Hepatocyte (in vitro differentiated cells): ENCODE measurements at places on chromosomes 7 and 10. TPM values are rescaled to one million over a fixed set of nuclear protein-coding genes. Genes with fewer than 3 reads are reported as not detected.
A peak's percentile ranks its signal among the peaks of the same experiment; 100 is the strongest.

The CPN1 gene
- total RNA-seq, result 2.8 and 3.8 TPM in 2 replicates

- no peak for DNase-seq
Observed at GRCh38 chr7:23234569-23235296, 11.8 kb upstream of the GPNMB start.

GRCh38 chr7:157679607-157680006 is 342.8 kb downstream of the DNAJB6 start:
- DNase-seq, result no peak

The GLI3 gene
- 3.6 and 5.5 TPM in 2 replicates for total RNA-seq

The CAMK2G gene
- total RNA-seq, result 22.5 and 25.0 TPM in 2 replicates

The NDUFA5 gene
- 94.9 and 104 TPM in 2 replicates for total RNA-seq

The VAX1 gene
- total RNA-seq, result not detected in 2 replicates

DNA sequence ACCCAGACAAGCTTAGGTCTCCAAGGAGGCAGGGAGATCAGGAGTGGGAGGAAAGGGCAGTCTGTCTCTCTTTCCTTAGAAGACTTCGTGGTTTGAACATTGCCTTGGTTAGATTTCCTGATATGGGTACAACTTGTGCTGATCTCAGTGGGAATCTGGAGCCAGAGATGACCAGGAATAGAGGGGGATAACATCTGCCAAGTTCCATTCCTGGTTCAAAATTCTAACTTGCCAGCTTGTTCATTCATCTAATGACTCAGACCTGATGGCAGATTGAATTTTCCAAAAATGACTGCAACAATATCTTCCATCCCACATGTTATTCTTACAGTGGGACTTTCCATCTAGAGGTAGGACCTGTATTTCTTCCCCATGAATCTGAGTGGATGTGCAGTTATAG is 394.3 kb upstream of the PODXL start:
- no peak for DNase-seq

DNA sequence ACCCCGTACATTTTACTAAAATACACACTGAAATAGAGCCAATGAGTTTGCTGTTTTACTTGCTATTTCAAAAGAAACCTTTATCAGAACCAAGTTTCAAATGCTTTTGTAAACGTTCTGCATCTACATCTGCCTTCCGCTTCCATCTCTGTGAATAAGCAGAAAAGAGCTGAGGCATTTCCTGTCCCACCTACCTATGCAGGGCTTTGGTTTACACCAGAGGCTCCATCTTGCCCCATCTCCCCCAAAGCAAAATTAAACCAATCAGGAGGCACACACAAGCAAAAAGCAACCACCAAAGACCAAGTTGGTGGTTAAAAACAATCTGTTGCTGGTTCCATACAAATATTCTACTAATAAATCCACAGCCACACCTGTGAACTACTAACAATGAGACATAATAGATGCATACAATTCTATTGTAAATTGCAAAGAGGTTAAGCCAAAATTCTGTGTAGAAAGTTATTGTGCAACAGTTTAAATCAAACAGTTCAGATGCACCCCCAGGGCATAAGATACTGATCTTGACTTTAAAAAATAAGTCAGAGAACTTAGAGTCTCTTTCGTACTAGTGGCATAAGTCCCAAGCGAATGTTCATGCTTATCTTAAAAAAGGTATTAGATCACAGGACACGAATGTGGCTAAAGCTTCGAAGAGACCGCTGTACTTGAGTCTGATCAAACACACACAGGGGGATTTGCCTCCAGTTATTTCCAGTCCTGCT is 83.9 kb downstream of the FGFR2 start:
- no peak for DNase-seq

DNA sequence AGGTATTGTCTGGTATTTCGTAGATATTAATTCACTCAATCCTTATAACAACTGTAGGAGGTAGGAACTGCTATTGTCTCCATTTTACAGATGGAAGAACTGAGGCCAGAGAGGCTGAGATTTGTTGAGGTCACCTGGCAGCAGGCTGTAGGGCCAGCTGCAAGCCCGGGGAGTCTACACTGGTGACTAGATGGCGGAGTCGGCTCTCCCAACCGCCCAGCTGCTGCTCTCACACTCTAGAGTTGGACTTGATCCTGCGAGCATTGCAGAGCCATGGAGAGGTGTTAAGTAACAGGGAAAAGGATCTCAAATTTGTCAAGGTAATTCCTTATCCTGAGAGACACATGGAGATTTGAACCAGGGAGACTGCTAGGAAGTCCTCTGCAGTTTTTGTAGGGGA is 124.1 kb downstream of the CAMK1D start:
- DNase-seq, result no peak

DNA sequence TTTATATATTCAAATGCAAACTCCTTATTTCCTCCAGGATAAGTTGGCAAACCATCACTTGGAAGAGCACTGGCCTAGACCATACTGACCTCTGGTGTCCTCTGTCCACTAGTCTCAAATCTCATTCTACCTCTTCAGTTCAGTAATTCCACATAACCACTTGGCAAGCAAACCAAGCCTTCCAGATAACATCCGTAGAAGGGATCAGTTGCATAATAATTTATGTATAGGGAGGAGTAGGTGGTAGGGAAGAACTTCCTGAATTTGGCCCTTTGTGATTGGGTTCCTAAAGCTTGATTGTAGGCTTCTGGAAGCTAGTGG is 55.0 kb downstream of the WAC start:
- DNase-seq, result peak; percentile 10

GRCh38 chr10:60339757-60340156 is 49.9 kb downstream of the ANK3 start:
- DNase-seq, result no peak

The NKX2-3 gene
- total RNA-seq, result 0.17 and 0.24 TPM in 2 replicates

The FFAR4 gene
- total RNA-seq, result 0.16 TPM in 1 of 2 replicates, not detected in the other

DNA sequence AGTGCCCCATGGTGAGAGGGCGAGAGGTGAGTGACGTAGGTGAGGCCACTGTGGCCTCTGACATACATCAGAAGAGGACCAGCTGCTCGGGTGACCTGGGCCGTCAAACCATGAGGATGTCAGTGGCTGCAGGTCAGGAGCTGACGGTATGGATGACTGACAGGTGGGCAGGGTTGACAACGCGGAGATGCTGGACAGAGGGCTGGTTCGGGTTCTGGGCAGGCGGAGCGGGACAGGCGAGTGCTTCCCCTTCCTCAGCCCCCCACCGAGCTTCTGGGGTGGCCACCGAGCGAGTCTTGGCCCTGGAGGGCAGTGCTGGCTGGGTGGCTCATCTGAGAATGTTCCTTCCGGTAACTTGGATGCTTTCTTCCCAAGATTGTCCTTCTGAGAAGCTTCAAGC is 91.8 kb downstream of the ACTR3B start:
- no peak for DNase-seq

The STAG3 gene
- 0.20 and 1.0 TPM in 2 replicates for total RNA-seq

- no peak for DNase-seq
Observed at GRCh38 chr7:1542841-1543747, 12.6 kb downstream of the MAFK start.
